ENCODE measurements at places on chromosomes 2 and 18.

DNA sequence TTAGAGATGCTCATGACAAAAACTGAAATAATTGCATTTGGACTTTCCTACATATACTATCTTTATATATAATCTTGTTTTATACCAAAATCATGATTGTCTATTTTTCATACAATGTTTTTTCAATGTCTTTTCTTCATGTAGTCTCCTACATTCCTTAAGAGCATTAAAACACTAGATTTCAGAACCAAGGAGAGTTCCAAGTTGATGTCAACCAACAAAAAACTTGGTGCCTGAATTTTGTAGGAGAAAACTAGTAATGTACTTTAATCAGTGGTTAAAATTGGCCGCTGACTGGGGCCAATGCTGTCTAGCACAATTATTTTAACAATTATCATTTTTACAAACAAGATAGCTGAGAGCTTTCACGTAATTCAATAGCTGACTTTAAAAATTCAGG is 678.8 kb downstream of the DCC start:
- DNase-seq, result no peak

GRCh38 chr2:221997100-221997499 is 301.7 kb downstream of the PAX3 start:
- DNase-seq, result no peak

DNA sequence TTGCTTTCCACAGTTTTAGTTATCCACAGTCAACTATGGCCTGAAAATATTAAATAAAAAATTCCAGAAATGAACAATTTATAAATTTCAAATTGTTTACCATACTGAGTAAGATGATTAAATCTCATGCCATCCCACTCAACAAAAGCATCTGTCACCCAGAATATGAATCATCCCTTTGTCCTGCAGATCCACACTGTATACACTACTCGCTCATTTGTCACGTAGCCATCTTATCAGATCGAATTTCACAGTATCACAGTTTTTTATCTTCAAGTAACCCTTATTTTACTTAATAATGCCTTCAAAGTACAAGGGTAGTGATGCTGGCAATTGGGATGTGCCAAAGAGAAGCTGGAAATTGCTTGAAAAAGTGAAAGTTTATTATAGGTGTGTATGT is 291.8 kb upstream of the LRATD1 start:
- no peak for DNase-seq

- DNase-seq, result peak; percentile 37
These were observed 1.8 kb upstream of the ALK start for GRCh38 chr2:29923110-29923721.

GRCh38 chr2:11758647-11759046 is 12.2 kb downstream of the LPIN1 start:
- DNase-seq, result no peak

DNA sequence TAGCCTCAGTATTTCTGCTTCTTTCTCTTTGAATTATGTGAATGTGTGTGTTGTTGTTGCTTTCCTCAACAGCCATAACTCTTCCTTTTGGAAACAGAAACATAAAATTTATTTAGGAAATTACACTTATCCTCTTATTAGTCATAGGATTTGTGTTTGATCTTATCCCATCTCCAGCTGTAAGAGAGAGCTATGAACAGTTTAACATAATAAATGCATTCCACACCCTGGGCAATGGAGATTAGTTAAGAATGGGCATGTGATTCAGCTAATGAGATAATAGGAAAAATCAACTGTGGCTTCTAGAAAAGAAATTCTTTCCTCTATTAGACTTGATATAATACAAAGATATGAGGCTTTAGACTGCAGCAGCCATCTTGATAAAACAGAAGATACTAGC is 55.0 kb downstream of the SCN7A start:
- no peak for DNase-seq

DNA sequence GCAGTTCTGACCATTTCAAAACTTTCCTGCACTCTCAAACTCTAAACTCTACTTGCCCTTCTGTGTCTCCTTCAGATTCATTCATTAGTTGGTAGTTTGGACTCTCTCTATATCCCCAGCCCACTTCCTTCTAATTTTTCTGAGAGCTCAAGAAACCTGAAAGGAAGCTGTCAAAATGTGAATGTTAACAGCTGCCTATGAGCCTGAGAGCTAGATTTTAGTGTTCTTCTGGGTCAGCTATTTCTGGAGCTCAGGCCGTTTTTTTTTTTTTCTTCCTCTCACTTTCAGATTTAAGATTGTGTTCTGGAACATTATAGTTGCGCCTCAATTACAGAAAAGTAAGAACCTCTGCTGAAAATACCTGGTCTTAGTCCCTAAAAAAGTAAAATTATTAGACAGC is 73.1 kb downstream of the RTN4 start:
- no peak for DNase-seq

GRCh38 chr2:9952856-9953503 is 1.5 kb downstream of the GRHL1 start:
- DNase-seq, result no peak

- DNase-seq, result no peak
These were observed 53.8 kb downstream of the CABLES1 start for GRCh38 chr18:23189099-23189498.

- DNase-seq, result no peak
These were observed 769.6 kb upstream of the CRIM1 start for GRCh38 chr2:35585972-35586371.

- no peak for DNase-seq
These were observed 228.0 kb upstream of the SMAD7 start for GRCh38 chr18:49178736-49179135.
